Parietal lobe (tissue), 2 donors: ENCODE measurements at places on chromosomes 2 and 18. TPM values are rescaled to one million over a fixed set of nuclear protein-coding genes. Genes with fewer than 3 reads are reported as not detected.

The DAPL1 gene
- not detected for total RNA-seq

The CGREF1 gene
- total RNA-seq = 29.1 TPM

The TEX44 gene
- not detected for total RNA-seq

The PRSS56 gene
- not detected for total RNA-seq

The PPP1R1C gene
- total RNA-seq = 0.94 TPM

The HOXD9 gene
- not detected for total RNA-seq

The TMBIM1 gene
- 8.5 TPM for total RNA-seq

The SERPINB5 gene
- total RNA-seq = not detected

The DSG4 gene
- total RNA-seq = not detected

The IL18R1 gene
- total RNA-seq = 0.63 TPM

The ALK gene
- total RNA-seq = 2.5 TPM

The STRN gene
- 38.5 TPM for total RNA-seq

The PDE1A gene
- 51.0 TPM for total RNA-seq

The SLC5A7 gene
- total RNA-seq = 1.3 TPM

The TLX2 gene
- total RNA-seq = not detected

The LINC00305 gene
- total RNA-seq = not detected

The SH3BP4 gene
- 14.4 TPM for total RNA-seq

The NTSR2 gene
- total RNA-seq = not detected

The IGFBP2 gene
- total RNA-seq = 124 TPM

The CYRIA gene
- total RNA-seq = 199 TPM

The ZC3H6 gene
- 40.1 TPM for total RNA-seq

The SPATA3 gene
- not detected for total RNA-seq

The ATP6V1C2 gene
- 2.8 TPM for total RNA-seq

The GPR45 gene
- total RNA-seq = 0.94 TPM

The COX7A2L gene
- 113 TPM for total RNA-seq

The CAPN13 gene
- total RNA-seq = 0.31 TPM

The ARHGAP15 gene
- 19.4 TPM for total RNA-seq

The POMC gene
- total RNA-seq = 2.8 TPM

The IL18RAP gene
- total RNA-seq = not detected

The TAF1B gene
- 58.5 TPM for total RNA-seq

The DSC2 gene
- total RNA-seq = 4.1 TPM

The MEP1B gene
- total RNA-seq = not detected

The DPP10 gene
- total RNA-seq = 101 TPM

The SEC11C gene
- 47.6 TPM for total RNA-seq

The FTCDNL1 gene
- 3.1 TPM for total RNA-seq

The UGP2 gene
- total RNA-seq = 75.7 TPM

The MLPH gene
- total RNA-seq = not detected

The SMC6 gene
- 43.8 TPM for total RNA-seq

The CNGA3 gene
- 6.3 TPM for total RNA-seq

The CYBRD1 gene
- 5.6 TPM for total RNA-seq

The ABCA12 gene
- 0.63 TPM for total RNA-seq

The ARHGAP28 gene
- total RNA-seq = 17.5 TPM

The NETO1 gene
- 44.1 TPM for total RNA-seq

The AGAP1 gene
- total RNA-seq = 64.8 TPM

The HAT1 gene
- 44.8 TPM for total RNA-seq

The PIAS2 gene
- 98.3 TPM for total RNA-seq

The MC4R gene
- 1.3 TPM for total RNA-seq

The EGR4 gene
- total RNA-seq = not detected

The RESP18 gene
- not detected for total RNA-seq

The CRYGB gene
- total RNA-seq = not detected

The HNMT gene
- 54.1 TPM for total RNA-seq

The CDKL4 gene
- total RNA-seq = 6.3 TPM

The RTP5 gene
- total RNA-seq = 3.1 TPM

The CDK15 gene
- total RNA-seq = not detected

The ZDBF2 gene
- 34.4 TPM for total RNA-seq

The TFPI gene
- 22.2 TPM for total RNA-seq
